Tibial nerve (tissue), 4 donors: ENCODE measurements at places on chromosomes 3 and 15.
A peak's percentile ranks its signal among the peaks of the same experiment; 100 is the strongest.

DNA sequence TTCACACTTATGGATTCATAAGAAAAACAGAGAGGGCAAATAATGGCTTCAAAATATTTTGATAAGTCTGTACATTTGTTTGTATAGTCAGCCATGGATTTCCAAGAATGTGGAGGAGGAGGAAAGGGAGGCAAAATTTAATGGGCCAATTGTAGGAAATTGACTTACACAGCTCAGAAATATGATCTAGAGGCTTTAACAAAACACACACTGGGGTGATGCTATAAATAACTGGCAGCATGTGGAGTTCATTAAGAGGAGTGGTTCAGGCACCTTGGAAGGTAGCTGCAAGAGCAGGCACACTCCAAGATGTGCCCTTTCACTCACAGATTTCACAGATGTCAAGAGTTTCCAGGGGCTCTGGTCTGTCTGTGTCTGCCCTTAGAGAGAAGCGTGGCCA lies 193.4 kb upstream of the RASGRP1 start:
- DNase-seq: no peak

DNA sequence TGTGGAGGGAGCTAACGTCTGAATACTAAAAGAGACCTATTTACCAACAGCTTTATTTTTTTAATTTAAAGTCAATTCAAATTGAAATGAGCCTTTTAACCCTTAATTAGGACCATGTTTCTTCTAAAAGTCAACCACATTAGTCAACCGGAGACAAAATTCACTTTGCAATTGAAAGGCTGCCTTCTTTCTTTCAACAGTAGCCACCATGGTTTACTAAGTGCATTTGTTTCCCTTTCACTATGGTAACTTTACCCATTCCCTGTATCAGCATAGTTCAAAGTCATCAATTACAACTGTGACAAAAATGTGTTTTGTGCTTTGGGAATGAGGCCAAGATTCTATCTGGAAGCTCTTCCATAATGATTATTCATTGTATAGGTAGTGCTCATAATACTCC lies 225.4 kb downstream of the EPHA3 start:
- no peak for DNase-seq

DNA sequence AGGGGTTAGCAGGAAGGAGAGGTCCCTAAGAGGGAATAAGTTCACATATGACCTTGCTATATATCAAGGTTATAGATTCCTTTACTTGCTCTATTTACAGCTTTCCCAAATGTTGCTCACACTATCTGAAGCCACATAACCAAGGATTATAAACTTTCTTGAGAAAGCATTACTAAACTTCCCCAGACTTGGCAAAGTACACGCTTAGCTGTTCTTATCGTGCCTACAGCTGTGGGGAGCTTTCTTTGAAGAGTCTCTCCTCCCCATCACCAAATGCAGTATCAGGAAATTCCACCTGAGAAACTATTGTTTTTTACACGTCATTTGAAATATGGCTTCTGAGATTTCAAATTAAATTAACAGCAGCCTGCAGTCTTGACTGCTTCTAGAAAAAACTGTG lies 284.5 kb downstream of the CHL1 start:
- DNase-seq: no peak

DNA sequence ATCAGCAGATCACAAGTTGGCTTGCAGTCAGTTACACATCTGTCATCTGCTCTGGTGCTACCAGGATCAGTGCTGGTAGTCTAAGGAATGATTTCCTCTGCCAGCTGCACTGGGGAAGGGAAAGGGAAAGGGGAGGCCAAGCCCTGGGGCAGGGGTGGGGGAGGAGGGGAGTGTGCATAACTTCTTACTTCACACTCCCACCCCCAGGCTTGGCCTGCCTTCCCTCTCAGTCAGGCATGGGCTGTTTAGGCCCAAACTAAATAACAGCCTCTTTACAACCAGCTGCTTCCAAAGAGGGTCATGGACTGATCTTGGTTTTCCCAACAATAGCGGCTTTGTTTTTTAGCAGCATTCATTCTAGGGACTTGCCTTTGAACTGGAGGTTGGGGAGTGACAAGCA lies 86.1 kb upstream of the PSMD6 start:
- peak; percentile 26 for DNase-seq

GRCh38 chr15:50764461-50765194 lies 878 bp downstream of the SPPL2A start:
- DNase-seq: no peak

DNA sequence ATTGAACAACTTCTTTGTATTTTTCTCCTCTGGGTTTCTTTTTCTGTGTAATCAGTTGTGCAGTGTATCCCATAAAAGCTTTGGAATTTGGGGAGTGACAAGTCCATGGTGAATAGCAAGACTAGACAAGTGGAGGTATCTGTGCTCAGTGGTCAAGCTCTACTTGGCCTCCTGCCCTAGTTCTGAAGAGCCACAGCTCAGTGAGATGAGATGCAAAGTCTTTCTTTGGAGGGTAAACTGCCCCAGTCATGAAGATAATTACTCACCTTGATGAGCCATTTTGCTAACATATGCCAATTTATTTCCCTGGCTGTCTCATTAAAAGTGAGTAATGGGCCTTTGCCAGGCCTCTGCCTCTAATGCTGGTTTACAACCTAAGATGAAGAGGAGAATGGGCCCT lies 271.2 kb upstream of the TRIM42 start:
- no peak for DNase-seq

- no peak for DNase-seq
Observed at GRCh38 chr15:77874063-77874462, 203.4 kb downstream of the TBC1D2B start.

GRCh38 chr3:154758109-154758868 lies 321.8 kb upstream of the MME start:
- no peak for DNase-seq

DNA sequence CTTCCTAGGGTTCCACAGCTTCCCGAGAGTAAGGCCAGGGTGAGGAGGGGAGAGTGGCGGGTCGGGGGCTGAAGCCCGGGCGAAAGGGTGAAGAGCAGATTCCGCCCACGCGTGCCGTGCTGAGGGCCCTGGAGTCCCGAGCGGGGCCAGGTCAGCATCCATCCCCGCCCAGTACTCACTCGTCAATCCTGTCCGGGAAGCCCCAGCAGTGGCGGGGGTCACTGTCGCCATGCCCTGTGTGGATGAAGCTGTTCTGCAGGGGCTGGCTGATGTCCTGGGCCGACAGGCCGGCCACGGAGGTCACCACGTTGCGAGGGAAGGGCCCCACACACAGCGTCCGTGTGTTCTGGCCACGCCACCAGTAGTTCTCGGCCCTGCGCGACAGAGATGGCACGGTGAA lies 36.3 kb downstream of the TNK2 start:
- no peak for DNase-seq

DNA sequence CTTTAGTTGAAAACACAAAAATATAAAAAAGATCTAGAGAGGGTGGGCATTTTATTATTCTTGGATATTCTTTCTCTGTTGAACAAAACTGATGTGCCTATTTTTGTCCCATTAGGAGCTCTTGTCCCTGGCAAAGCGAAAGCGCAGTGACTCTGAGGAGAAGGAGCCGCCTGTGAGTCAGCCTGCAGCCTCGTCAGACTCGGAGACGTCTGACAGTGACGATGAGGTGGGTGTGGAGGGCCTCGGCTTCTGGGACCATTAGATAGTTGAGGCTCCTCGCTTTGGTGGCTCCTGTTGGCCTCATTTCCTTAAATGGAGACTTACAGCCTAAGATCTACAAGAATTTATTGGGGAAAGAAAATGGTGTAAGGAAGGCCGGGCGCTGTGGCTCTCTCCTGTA lies 21.3 kb downstream of the RTF1 start:
- DNase-seq: no peak

DNA sequence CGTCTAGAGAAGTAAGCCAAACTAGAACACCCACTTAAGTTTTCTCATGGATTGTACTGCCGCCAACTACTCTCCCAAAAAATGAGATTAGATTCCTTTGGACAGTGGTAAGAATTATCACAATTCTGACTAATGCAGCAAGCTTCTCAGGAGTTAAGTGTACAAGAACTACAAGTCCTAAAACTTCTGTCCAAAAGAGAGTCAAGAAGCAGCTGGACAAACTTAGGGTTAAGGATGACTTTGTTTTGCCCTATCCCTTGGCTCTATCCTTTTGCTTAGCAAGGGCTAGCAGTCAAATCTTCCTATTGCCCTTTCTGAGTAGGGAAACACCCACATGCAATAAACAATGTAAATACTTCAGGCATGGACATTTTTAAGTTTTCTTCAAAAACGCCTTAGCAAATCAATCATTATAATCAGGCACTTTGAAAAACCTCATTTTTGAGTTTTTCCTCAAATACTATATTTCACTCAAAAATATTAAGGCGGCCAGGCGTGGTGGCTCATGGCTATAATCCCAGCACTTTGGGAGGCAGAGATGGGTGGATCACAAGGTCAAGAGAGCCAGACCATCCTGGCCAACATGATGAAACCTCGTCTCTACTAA lies 19.5 kb downstream of the RAF1 start:
- no peak for DNase-seq

- no peak for DNase-seq
Observed at GRCh38 chr3:46490338-46491084, 7.3 kb upstream of the RTP3 start.

GRCh38 chr15:53757906-53758305 lies 1.6 kb downstream of the WDR72 start:
- no peak for DNase-seq

DNA sequence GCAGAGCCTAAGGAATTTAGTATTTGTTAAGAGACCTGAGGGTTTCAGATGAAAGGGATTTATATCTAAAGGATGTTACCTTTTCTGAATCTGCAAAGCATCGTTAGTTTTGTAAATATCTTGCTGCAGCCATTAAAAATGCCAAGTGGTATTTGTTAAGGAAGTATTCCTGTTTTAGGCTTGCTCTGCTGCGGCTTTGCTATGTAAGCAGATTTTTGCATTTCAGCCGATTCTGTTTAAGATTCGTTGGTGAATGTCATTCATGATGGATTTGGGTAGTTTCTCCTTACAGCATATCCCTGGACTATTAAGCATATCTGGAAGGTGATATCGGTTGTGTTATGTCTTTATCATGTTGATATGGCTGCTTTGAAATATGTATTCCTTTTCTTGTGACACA lies 1.0 kb downstream of the USP8 start:
- DNase-seq: no peak

- no peak for DNase-seq
Observed at GRCh38 chr3:23590424-23591273, 215.1 kb upstream of the UBE2E1 start.

DNA sequence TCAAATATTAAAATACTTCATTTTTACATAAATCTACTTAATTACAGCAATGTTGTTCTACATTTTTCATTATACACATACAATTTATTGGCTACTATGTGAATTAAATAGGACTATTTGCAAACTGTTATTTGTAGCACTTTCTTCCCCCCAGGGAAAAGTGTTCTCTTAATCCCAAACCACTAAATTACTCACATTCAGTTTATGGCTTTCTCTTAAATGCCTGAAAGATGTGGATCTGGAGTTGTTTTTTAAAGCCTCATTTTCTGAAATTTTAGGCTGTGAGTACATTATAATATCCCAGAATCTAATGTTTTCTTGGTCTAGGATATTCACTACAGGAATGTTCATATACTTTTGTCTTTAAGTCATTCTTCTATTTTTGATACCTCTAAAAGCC lies 32.7 kb downstream of the PRTG start:
- no peak for DNase-seq

- peak; percentile 56 for DNase-seq
Observed at GRCh38 chr3:123653221-123653682, 68.4 kb upstream of the HACD2 start.

- DNase-seq: no peak
Observed at GRCh38 chr3:151156618-151157216, 46.3 kb downstream of the GPR171 start.

GRCh38 chr3:12995389-12996180 lies 77.6 kb downstream of the IQSEC1 start:
- DNase-seq: no peak

DNA sequence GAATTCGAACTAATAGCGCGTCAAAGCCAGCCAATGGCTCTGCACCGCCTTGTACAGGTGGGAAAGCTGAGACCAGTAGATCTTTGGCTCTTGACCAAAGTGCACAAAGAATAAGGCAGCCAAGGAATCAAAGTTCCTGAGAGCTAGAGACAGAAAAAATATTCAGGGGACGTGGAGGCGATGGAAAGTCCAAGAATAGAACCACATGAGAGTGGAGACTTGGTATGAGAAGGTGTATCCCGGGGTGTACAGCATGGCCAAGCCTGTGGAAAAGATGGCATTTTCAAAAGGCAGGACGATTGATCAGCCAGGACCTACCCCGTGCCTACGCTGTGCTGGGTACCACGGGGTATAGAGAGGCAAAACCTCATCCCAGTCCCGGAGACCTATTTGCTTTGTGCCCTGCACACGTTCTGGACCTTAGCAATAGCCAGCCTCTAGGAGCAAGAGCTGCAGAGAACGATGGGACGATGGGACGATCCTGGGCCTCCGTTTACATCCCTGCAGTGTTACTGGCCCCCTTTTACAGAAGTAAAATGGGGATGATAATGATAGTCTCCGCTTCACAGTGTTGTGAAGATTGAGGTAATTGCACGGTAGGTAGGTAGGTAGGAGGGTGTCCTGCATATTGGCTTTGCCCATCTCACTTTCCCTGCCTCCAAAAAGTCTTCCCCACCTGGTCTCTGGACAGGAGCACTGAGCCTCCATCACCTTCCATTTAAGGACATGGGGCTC lies 583 bp upstream of the RBSN start:
- DNase-seq: no peak

DNA sequence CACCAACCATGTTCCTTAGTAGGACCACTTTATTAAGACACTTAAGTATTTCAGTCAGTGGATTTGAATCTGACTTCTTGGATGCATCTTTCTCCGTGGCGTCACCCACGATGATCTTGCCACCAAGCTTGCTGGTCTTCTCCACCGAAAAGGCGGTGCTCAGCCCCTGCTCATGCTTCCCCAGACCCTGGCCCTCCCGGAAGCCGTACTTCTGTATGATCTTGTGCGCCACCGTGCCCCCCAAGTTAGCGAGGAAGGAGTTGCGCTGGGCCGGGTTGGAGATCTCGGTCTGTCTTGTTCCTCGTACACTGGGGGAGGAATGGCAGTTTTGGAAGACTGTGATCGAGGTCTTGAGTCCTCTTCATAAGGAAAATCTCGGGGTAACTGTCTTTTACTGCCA lies 213.4 kb upstream of the NANOGP8 start:
- no peak for DNase-seq

- no peak for DNase-seq
Observed at GRCh38 chr3:124213641-124214040, 221.7 kb upstream of the ROPN1 start.

GRCh38 chr3:149892371-149892770 lies 78.3 kb downstream of the PFN2 start:
- no peak for DNase-seq

DNA sequence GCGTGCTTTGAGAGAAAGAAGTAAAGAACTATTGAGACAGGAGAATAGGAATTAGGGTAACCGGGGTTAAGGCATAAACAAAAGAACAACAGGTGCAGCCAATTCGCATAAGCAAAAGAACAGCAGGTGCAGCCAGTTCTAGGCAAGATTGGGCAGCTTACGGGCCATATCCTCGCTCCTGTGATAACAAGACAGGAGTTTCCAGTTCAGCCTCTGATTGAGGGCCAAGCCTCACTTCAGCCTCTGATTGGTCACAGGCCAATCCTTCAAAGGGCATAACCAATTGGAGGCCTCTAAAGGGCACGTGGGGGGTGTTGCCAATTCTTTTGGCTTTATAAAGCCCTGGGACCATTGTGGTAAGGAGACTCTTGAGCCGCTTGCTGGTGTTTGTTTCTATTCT lies 143.5 kb downstream of the GADL1 start:
- no peak for DNase-seq
